ENCODE measurements at places on chromosomes 4 and X.

- DNase-seq: no peak
These were observed 287.7 kb downstream of the KCTD8 start for GRCh38 chr4:44160776-44161367.

DNA sequence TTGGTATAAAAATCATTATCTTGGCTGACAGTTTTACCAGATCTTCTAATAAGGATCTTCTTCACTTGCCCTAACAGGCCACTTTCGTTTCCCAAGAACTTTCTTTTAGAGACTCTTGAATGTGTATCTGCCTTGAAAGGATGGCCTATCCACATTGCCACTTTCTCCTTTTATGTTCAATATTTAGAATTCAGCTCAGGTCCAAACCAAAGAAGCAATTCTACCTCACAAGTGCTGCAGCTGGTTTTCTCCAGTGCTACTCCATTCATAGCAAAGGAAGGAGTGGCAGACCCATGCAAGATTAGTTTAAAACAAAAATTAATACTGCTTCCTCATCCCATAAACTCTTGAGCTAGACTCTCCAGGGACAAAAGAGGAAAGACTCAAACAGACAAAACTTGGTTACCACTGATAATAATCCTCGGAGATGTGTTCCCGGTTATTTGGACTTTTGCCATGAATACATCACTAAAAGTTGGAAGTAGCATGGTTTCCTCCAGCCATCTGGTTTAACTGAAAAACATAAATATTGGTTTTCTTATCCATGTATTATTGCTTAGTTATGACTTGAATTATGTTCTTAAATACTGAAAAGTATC lies 401.8 kb downstream of the PABPC4L start:
- DNase-seq: no peak

- no peak for DNase-seq
These were observed 37.5 kb upstream of the IL13RA2 start for GRCh38 chrX:115054876-115055275.

GRCh38 chrX:78957049-78957767 lies 12.0 kb downstream of the P2RY10 start:
- no peak for DNase-seq

- DNase-seq: no peak
These were observed 136.9 kb upstream of the ZIC3 start for GRCh38 chrX:137428766-137429591.

- DNase-seq: no peak
These were observed 243.6 kb downstream of the ANK2 start for GRCh38 chr4:113293043-113293560.

DNA sequence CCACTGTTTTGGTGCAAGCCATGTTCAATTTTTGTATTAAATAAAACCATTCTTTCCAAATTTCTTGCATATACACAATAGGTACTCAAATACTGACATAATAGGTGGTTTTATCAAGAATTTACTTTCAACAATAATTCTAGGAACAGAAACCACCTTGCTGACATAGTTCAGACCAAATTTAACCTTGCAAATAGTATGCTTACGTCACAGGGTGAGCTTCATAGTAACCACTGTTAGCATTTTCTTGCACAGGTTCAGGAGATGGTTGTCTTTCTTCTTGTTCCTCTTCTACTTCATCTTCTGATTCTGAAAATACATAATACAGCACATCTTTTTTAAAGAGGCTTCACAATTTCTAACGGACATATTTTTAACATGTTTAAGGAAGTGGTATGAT lies 17.6 kb downstream of the G3BP2 start:
- DNase-seq: no peak

DNA sequence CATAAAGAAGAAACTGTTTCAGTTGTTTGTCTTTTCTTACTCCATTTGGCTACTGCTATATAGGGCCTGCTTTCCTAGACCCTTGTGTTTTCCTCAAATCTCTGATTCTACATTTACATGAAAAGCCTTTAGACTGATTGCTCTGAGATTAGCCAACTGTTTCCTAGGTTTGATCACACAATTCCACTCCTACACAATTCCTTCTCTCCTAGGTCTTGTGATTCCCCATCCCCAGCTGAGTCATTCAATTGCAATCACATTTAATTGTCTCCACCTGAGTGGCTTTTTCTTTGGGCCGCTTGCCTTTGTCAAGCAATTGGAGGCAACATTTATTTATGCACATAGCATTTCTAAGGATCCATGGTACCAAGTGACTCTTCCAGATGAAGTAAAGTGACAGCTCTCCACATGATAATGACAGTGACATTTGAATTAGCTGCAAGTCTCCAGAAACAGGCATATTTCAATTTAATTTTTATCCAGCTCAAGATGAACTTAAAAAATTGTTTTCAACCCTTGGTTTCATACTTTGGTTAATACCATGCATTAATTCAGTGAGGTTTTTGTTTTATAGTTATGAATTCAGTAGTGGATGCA lies 35.8 kb downstream of the ATXN3L start:
- no peak for DNase-seq

DNA sequence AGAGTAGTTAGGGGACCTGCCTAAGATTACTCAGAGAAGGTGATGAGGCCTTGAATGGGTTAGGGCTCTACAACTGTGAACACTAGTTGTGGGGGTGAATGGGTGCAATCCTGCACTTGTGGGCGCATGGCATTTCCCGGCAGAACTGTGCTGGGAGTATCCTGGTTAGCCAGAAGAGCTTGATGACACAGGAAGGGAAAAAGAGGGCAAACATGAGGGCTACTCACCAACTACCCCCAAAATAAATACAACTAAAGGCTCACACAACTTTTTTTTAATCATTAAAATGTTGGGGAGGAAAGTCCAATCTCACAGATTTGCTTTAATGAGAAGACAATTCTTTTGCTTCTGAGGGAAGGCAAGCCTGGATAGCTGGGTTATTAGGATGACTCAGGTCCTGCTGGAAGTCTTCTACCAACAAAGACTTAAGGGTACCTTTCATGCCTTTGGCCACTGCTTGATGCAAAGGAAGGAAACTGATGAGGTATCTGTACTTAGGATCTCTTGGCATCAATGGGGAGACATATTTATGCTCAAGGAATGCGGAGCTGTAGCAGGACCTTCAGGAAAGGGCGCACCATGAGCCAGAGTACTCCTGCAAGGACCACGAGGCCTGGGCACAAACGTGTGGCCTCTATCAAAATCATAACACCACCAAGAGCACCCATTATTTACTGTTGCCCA lies 2.6 kb downstream of the PHKA2 start:
- DNase-seq: no peak

DNA sequence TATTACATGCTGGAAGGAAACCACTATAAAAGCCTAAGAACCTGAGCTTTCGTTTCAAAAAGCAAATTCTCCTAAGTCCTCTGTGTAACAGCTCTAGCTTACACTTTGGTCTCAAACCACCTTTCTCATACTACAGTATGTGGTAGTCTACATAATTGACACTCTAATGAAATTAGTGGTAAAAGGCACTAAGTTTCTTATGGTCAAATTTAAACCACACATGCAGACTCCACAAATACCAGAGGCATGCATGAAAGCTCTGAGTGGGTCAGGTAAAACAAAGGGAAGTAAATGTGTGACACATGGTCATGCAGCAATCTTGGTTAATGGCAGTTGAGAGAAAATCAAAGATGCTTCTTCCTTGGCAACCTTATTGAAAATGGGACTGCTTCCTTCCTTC lies 187.8 kb downstream of the CCNG2 start:
- no peak for DNase-seq

All from effector memory CD8-positive, alpha-beta T cell (primary cell).